ENCODE measurements at places on chromosomes 2 and 18. TPM values are rescaled to one million over a fixed set of nuclear protein-coding genes. Genes with fewer than 3 reads are reported as not detected.

DNA sequence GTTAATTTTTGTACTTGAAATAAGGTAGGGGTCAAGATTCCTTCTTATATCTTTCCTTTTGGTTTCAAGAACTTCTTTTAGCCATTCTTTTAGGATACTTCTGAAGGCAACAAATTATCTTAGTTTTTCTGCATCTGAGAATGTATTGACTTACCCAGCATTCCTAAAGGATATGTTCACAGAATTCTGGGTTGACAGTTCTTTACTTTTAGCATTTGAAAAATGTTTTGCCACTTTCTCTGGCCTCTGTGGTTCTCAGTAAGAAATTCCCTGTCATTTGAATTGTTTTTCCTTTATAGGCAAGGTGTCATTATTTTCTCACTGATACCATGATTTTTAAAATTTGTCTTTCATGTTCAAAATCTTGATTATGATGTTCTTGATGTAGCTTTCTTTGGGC, 162.4 kb downstream of the GALNT1 start:
- H3K27ac ChIP-seq: no peak overlapping the region
- no peaks in the 10 kb centered on the region for H3K4me1 ChIP-seq
- H3K27me3 ChIP-seq: no peaks in the 10 kb centered on the region
- no peak for DNase-seq

DNA sequence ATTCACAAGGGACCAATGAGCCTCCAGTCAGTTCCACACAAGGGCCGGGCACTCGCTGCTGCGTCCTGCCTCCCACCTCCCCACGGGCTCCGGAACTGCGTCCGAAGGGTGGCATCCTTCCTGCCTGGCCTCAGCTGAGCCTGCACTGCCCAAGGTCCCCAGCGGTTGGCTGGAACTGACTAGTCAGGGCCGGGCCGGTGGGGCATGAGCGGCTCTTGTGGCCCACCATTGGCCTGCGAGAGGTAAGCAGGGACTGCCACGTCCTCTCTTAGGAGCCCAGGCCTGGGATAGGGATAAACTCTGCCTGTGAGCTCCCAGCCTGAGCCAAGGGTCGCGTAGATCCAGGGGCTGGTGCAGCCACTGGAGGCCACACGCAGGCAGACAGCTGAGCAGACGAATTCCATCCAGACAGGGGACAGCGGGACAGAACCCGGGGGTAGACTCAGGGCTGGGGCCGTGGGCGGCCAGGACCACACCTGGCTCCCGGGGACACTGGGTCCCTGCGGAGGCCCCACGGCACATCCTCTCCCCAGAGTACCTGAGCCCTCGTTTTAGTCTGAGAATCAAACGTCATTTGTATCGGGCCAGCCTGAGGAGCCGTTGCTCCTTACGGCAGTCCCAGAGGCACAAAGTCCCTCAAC, 148.4 kb downstream of the ZNF516 start:
- H3K4me1 ChIP-seq: peaks cover 3% of the 10 kb centered on the region
- no peaks in the 10 kb centered on the region for H3K27me3 ChIP-seq
- DNase-seq: no peak
- no peak overlapping the region for H3K4me3 ChIP-seq

Gene TNFRSF11A
- 1.3 TPM for total RNA-seq

- no peak overlapping the region for H3K4me3 ChIP-seq
- no peak overlapping the region for H3K27ac ChIP-seq
- H3K27me3 ChIP-seq: no peaks in the 10 kb centered on the region
- no peaks in the 10 kb centered on the region for H3K36me3 ChIP-seq
These were observed 75.0 kb upstream of the SPRED2 start for GRCh38 chr2:65507102-65508069.

- H3K4me1 ChIP-seq: no peaks in the 10 kb centered on the region
- no peak for DNase-seq
- H3K27ac ChIP-seq: no peak overlapping the region
- H3K36me3 ChIP-seq: no peaks in the 10 kb centered on the region
These were observed 75.1 kb downstream of the ACOXL start for GRCh38 chr2:110807522-110807921.

GRCh38 chr18:36428431-36429029, 131.0 kb downstream of the FHOD3 start:
- no peaks in the 10 kb centered on the region for H3K4me1 ChIP-seq
- H3K36me3 ChIP-seq: no peaks in the 10 kb centered on the region
- no peaks in the 10 kb centered on the region for H3K27me3 ChIP-seq
- DNase-seq: no peak
- no peak overlapping the region for H3K27ac ChIP-seq
- H3K4me3 ChIP-seq: no peak overlapping the region

GRCh38 chr2:25298776-25299431, 42.8 kb downstream of the DNMT3A start:
- DNase-seq: no peak
- H3K27ac ChIP-seq: no peak overlapping the region
- H3K4me3 ChIP-seq: no peak overlapping the region
- peaks cover 3% of the 10 kb centered on the region for H3K4me1 ChIP-seq
- no peaks in the 10 kb centered on the region for H3K27me3 ChIP-seq

GRCh38 chr2:38057651-38058410, 18.1 kb downstream of the CYP1B1 start:
- no peak overlapping the region for H3K27ac ChIP-seq
- no peaks in the 10 kb centered on the region for H3K4me1 ChIP-seq
- DNase-seq: no peak
- H3K4me3 ChIP-seq: no peak overlapping the region
- no peaks in the 10 kb centered on the region for H3K27me3 ChIP-seq

- no peak overlapping the region for H3K4me3 ChIP-seq
- H3K27ac ChIP-seq: no peak overlapping the region
- H3K36me3 ChIP-seq: no peaks in the 10 kb centered on the region
- DNase-seq: no peak
- H3K4me1 ChIP-seq: no peaks in the 10 kb centered on the region
These were observed 396.7 kb downstream of the CDH2 start for GRCh38 chr18:27780061-27780745.

GRCh38 chr2:177239932-177240630, 24.4 kb downstream of the NFE2L2 start:
- H3K36me3 ChIP-seq: no peaks in the 10 kb centered on the region
- H3K4me1 ChIP-seq: peaks cover 56% of the 10 kb centered on the region
- no peaks in the 10 kb centered on the region for H3K27me3 ChIP-seq
- DNase-seq: no peak
- peak overlapping the region; percentile 22 for H3K27ac ChIP-seq
- H3K4me3 ChIP-seq: no peak overlapping the region

GRCh38 chr2:97645112-97645694, 659 bp upstream of the COX5B start:
- no peaks in the 10 kb centered on the region for H3K27me3 ChIP-seq
- H3K27ac ChIP-seq: peak overlapping the region; percentile 99
- peaks cover 23% of the 10 kb centered on the region for H3K36me3 ChIP-seq
- H3K4me1 ChIP-seq: peaks cover 16% of the 10 kb centered on the region
- peak overlapping the region; percentile 43 for H3K4me3 ChIP-seq
